Mesenteric fat pad (tissue), 1 donor: ENCODE measurements at places on chromosomes 1 and 21. TPM values are rescaled to one million over a fixed set of nuclear protein-coding genes. Genes with fewer than 3 reads are reported as not detected.

- DNase-seq, result no peak
These were observed 65.6 kb downstream of the TEX35 start for GRCh38 chr1:178578541-178578940.

- no peak for DNase-seq
These were observed 50.1 kb downstream of the ATP1B1 start for GRCh38 chr1:169156580-169156979.

DNA sequence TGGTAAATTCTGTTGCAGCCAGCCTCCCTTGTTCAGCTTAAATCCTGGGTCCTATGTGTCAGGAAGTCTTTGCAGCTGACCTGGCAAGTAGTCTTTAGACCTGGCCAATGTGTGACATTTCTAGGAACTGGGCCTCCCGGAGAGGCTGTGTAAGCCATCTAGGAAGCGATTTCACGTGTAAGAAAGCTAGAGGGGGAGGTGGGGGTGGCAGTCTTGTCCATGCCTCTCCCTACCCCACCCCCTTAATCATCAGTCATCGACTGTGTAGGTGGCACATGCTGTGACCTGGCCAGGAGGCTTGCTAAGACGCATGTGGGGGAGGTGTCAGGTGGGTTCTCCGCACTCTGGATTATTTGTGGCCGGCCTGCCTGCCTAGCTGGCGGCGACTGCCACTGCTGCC lies 8.4 kb downstream of the C1orf226 start:
- DNase-seq, result peak; percentile 64

- peak; percentile 22 for DNase-seq
These were observed 27.6 kb downstream of the ZNF496 start for GRCh38 chr1:247304031-247304430.

DNA sequence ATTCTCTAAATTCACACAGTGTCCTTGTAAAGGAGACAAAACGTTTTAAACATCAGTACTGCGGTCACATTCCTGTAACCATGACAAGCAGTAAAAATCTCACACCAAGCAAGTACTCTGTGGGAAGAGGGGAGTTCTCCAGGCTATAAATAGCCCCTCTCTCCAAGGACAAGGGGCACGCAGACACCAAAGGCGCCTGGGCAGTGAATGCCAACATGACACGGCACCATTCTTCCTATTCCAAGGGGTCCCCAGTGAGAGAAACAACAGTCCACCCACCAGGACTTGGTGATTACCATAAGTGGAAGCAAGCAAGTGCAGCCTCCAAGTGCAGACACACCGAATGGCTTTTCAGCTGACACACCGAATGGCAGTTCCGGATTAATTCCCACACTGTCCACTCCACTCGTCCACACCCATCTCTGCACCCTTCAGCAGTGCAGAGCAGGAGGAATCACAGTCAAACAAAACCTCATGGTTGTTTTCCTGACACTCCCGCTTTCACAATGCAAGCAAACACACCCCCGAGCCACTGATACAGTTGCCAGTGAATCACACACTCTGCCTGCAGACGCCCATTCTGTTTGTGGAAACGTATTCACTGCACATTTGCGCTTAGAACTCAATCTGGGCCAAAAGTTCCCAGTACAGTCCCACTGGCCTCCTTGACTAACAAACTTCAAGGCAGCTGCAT lies 1.8 kb downstream of the PTTG1IP start:
- DNase-seq, result no peak

GRCh38 chr1:43438953-43439581 lies 14.7 kb downstream of the HYI start:
- DNase-seq, result peak; percentile 72

GRCh38 chr1:153032677-153033308 lies 1.8 kb downstream of the SPRR1B start:
- DNase-seq, result no peak

- DNase-seq, result no peak
These were observed at the start of gene ANGPTL7 for GRCh38 chr1:11188858-11189451. Gene ANGPTL7, plus strand, starts transcription at chr1:11189355. Its CDS starts 225 bp downstream, at chr1:11189580.

GRCh38 chr1:59978511-59978910 lies 51.9 kb upstream of the CYP2J2 start:
- DNase-seq, result no peak

DNA sequence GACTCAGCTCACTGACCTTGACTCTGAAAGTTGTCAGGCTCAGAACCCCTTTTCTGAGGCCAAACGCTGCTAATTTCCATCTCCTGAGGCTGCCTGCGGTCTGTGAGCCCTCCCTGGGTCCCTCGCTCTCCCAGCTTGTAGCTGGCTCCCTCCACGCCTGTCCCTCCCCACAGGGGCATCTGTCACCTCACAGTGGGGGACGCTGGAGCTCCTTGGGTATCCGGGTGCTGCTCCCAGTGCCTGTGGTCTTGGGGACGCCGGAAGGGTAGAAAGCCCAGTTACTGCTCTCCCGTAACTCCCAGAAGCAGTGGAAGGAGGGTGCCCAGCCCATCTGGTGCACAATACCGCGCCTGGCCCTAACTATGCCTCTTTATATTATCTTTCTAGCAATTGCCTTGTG lies 13.0 kb upstream of the MMEL1 start:
- no peak for DNase-seq

- no peak for DNase-seq
These were observed 2.6 kb upstream of the GLUL start for GRCh38 chr1:182394055-182394775.

Gene AMY1B
- total RNA-seq, result not detected

Gene APOBEC4
- total RNA-seq, result not detected

Gene GSTM1
- total RNA-seq, result not detected

Gene CCDC27
- total RNA-seq, result not detected
